Nucleus accumbens (tissue), 56 donors: ENCODE measurements at places on chromosomes 13 and 19.

GRCh38 chr19:51824281-51825005 lies 29.5 kb downstream of the FPR3 start:
- no peak for DNase-seq

DNA sequence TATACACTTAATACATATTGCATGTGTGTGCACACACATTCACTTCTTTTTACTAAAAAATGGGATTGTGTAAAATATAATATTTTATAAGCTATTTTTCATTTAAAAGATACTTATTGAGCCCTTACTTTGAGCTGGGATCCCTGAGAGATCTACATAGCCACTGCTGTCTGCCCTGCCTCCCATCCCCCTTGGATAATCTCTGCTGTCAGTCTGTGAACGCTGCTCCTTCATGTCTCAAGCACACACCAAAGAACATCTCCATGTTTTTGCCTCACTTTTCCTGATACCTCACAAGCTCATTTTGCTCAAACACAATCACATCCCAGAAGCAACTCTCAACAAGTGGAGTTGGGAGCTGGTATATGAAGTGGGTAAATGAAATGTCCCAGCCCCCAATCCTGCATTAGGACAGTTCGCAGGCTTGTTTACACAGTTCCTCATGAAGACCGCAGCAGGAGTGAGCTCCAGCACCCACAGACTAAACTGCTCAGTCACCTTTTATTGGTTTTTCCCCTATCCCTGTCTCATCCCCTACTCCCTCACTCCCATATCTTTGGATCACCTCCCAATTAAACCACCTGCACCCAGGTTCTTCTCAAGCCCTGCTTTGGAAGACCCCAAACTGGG lies 108.3 kb upstream of the FRY start:
- no peak for DNase-seq

DNA sequence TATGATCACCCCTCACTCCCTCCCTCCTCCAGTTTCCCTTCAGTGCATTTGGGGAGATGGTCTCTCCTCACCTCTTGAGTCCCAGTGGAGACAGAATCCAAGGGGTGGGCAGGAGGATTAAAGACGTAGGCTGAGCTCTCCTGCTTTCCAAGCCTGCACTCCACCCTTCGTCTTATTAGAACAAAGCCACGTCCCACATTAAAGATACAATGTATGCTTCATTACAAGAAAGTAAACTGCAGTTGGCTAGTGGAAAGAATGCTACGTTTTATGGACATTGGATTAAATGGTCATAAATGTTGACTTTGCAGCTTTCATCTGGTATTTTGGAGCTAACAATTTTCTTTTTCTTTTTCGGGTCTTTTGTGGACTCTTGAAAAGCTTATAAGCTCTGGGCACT lies 1.5 kb upstream of the KLK11 start:
- DNase-seq: no peak

DNA sequence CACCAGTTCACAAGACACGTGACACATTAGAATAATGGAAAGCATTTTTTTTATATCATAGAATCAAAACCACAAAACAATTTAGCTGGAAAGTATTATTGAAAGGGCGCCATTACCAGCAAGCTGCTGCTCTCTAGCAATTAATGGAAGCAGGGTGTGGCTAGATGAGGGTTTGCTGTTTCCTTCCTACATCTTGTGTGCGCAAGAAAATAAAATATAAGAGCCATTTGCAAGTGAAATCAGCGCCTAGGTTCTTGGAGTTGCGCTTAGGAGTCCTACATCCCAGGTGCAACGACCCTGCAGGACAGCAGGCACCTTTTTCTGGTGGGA lies 140.9 kb downstream of the ZNF536 start:
- DNase-seq: no peak

DNA sequence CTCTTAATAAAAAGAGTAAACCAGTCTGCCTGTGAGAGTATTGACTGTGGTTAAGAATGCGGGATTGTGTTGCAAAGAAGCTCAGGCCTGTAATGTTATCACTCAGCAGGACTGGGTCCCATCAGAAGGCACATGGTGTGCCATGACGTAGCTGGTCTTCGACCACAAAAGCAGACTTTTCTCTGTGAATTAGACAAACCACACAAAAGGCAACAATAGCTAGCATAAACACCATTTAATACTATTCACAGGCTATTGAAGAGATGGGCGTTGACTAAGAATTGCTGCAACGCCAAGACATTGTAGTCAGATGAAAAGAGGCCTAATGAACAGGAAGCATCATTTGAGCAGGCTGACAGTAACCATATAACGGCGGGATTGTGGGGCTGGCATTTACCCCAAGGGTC lies 235.6 kb upstream of the SOX21 start:
- peak; percentile 19 for DNase-seq

DNA sequence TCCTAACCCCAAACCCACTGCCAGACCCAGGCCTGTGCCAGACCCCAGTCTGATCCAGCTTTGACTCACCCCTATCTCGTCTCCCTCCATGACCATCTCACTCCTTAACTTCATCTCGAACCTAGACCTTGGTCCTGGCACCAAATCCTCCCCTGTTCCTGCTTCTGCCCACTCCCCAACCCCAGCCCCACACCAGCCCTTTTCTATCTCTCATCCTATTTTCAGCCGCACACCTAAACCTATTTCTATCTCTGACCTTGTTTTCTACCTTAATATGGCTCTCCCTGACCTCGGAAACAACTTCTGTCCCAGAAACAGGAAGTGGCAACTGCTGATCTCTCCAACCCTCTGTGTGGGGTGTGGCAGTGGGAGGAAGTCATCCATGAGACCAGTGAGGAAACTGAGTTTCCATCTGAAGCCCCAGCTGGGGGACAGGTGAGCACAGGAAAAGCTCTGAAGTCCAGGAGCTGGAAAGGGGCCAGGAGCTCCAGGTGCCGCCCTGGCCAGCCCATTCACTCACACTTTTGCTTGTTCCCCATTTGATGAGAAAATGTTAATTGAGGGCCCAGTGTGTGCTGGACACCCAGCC lies 13.7 kb downstream of the PTH2 start:
- no peak for DNase-seq

- no peak for DNase-seq
Observed at GRCh38 chr13:31167490-31167889, 5.8 kb upstream of the HSPH1 start.

DNA sequence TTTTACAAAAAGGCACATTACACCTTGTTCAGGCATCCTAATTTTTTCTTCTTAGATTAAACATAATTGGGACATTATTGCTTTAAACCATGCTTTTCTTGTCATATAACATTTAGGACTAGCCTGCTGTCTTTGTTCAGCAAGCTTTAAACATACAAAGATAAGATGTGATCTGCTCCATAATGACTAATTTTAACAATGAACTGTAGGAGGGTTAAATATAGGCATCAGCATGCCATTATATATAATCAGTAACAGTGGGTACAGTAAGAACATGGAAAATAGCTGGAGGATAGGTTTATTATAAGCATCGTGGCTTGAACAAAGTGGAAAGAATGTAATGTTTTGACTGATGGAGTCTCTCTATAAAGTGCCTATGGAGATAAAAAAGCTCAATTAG lies 661.7 kb downstream of the SLITRK6 start:
- no peak for DNase-seq

DNA sequence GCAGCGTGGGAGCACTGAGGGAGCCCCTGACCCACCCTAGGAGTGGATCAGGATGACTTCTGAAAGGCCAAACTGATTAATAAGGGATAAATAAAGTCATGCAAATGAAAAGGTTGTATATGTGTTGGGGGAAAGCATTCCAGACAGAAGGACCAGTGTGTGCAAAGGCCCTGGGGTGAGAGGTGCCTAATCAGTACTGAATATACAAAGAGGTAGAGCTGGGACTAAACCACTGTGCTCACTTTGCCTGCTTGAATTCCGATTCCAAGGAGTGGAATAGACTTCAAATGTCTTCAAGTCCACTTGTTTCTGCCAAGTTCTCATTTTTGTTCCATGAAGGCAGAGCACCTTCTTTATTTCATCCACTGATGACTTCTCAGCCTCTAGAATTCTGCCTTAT lies 32.6 kb upstream of the ADGRE1 start:
- no peak for DNase-seq

DNA sequence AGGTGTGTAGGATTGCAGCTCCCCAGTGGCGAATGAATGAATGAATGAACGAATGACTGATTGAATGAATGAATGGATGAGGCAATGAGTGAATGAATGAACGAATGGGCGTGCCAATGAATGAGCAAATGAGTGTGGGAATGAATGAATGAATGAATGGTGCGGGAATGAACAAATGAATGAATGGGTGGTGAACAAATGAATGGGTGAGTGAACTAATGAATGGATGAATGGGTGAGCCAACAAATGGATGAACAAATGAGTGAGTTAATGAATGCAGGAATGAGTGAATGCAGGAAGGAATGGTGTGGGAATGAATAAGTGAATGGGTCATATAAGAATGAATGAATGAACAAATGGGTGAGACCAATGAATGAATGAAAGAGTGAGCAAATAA lies 14.7 kb downstream of the ANKRD24 start:
- no peak for DNase-seq

DNA sequence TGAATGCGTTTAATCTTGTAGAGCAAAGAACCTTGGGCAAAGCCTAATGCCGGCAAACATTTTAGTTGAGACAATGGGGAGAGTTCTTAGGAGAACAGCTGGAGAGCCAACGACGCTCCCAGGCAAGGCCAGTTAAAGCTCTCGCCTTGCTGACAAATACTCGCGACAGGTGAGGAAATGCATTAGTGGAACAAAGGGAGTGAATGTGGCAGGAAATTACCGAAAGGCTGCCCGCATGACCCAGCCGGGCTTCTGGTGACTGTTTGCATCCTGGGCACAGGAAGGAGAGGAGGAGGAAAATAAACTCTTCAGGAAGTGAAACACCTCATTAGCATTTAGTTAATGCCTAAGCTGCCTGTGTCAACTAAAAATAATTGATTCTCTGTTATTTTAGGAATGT lies 74.6 kb downstream of the SHISA2 start:
- DNase-seq: no peak

DNA sequence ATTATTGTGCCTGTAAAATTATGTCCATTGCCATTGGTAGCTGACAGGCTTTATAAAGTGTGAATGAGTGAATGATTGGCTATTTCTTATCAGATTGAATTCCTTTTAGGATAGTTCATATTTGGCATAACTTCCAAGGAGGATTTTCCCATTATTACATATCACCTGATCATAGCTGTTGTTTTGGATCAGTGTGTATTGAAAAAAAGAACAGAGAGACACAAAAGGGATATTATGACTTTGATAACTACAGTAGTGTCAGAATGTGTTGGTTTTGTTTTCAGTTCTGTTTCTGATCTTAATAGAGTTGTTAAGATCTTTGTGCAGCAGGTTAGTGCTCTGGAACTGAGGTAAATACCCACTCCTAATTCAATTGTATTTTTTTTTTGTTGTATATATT lies 103.8 kb downstream of the LRCH1 start:
- DNase-seq: no peak

GRCh38 chr13:28297341-28297740 lies 159.0 kb downstream of the PAN3 start:
- DNase-seq: no peak

- no peak for DNase-seq
Observed at GRCh38 chr13:38784036-38784880, 97.4 kb downstream of the FREM2 start.

- DNase-seq: no peak
Observed at GRCh38 chr13:97883396-97883795, 70.1 kb upstream of the IPO5 start.

- no peak for DNase-seq
Observed at GRCh38 chr13:50396001-50396400, 380.8 kb downstream of the KCNRG start.

GRCh38 chr19:16628984-16629691 lies 1.1 kb upstream of the MED26 start:
- DNase-seq: peak; percentile 32

DNA sequence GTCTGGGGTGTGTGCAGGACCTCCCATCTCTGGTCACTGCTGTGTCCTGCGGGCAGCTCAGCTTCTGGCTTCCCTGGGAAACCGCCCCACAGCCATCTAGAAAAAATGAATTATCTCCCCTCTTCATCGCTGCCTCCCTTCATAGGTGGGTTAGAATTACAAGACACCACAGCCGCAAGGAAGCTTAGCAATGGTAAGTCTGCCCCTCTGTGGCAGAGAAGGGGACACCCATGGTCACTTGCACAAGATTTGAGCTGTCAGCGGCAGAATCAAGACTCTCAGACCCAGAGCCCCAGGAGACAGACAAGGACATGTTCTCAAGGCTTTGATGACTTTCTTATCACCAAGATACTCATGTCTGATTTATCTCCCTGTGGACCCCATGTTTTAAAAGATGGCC lies 110.8 kb upstream of the PABPC3 start:
- DNase-seq: no peak

DNA sequence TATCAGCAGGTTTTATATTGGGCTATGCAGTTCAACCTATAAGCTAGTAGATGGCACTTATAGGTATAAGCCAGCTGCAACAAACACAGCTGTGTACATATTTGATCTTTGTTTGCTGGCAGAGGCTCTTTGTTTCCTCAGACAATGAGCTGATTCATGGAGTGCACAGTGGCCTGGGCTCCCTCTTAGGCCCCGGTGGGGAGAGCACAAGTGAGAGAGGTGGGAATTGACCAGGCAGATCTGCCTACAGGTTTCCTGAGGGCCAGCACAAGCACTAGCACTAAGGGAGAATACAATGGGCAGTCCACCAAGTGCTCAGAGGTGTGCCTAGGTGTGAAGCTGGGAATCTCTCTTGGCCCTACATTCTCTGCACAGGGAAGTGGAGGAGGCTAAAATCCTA lies 1390.7 kb downstream of the SLITRK5 start:
- DNase-seq: peak; percentile 1

DNA sequence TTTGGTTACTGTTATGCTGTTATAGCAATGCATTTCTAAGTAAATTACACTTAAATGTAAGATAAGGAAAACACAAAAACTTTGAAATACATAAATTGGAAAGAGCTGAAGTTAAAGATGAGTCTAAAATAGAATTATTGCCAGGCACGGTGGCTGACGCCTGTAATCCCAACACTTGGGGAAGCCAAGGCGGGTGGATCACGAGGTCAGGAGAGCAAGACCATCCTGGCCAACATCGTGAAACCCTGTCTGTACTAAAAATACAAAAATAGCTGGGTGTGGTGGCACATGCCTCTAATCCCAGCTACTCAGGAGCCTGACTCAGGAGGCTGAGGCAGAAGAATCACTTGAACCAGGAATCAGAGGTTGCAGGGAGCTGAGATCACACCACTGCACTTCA lies 905.4 kb upstream of the GPC6 start:
- DNase-seq: no peak

DNA sequence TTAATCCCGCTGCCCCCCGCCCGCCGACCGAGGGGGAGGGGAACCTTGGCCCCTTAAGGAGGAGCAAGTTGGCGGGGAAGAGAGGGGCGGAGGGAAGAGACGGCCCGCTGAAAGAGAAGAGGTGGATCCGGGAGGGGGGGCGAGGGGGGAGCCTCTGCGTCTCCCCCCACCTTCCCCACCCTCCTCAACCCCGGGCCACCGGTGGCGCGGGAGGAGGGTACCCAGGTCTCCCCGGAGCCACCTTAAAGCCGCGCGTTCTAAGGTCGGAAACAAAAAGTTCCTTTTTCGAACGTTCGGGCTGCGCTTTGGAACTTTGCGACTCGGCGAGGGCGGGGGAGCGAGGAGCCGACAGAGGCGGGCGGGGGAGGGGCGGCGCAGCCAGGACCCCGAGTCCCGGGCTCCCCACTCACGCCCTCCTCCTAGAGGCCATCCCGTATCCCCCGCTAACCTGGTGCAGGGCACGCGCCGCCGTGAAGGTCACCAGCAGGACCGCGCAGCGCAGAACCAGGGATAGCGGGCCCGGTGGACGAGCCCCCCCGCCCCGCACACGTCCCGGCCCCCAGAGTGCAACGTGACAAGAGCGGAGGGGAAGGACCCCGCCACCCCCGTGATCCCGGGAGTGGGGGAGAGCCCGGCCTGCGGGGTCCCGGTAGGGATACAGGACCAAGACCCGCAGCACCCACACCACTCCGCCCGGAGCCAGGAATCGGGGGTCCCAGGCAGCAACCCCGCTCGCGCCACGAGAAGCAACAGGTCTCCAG lies 659 bp downstream of the ERF start:
- peak; percentile 75 for DNase-seq
